ENCODE measurements at places on chromosomes 7 and 10.

GRCh38 chr7:37092548-37092947 is 356.1 kb downstream of the ELMO1 start:
- no peak for DNase-seq

DNA sequence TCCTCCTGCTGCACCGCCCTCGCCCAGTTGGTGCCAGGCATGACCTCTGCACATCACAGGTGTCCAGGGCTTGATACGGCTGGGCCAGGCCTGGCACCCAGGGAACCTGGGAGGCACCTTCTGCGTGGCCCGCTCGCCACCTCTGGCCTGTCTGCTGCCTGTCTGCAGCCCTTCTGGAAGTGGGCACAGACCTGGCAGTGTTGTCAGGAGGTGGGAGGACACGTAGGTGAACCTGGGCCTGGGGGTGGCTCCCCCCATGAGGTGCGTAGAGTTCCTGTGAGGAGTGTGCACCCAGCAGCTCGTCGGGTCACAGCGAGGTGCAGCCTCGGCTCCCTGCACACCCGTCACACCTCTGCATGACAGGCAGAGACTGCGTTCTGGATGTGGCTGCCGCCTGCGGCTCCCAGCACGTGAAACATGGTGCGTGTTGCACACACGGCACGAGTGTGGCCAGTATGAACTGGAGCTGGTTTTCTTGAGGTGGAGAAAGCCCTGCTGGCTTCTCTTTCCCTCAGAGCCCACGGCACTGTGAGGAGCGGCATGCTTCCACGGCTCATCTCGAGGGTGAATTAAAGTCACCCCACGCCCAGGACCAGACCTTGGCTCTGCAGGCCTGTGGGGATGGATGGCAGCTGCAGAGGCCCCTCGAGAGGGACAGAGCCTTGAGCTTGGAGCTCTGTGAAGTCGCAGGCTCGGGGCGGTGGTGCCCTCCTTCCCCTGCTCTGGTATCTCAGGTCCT is 24.8 kb downstream of the INPP5A start:
- no peak for DNase-seq

DNA sequence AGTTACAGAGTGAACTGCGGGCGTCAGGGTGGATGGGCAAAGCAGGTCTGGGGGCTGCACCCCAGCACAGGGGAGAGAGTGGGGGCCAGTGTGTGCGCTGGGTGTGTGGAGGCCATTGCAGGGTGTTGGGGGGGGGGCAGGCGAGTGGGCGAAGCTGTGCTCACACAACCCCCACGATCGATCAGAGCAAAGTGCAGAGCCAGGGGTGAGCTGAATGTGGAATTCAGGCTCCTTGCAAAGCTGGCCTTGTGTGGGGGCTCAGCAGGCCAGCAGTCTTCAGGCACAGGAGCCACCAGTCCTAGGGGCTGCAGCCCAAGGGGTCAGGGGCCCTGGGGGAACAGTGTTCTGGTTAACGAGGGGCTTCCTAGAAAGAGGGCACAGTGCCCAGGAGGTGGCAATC is 862 bp upstream of the SHH start:
- DNase-seq, result no peak

DNA sequence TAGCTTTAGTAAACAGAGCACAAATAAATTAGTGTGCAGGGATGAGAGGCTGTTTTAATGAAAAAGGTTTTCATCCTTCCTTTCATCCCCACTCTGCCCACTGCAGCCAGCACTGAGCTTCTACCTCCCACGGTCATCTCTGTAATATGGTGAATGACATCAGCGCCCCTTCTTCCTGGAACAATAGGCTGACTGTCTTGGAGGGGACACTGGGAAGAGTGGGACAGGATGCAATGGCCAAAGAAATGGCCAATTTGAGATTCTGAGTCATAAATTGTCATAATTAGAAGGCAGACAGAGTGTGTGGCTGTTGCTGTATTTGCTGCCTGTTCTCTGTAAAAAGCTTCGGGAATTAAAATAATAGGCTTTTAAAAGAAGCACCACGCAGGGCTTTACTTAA is 126.7 kb upstream of the CALN1 start:
- no peak for DNase-seq

DNA sequence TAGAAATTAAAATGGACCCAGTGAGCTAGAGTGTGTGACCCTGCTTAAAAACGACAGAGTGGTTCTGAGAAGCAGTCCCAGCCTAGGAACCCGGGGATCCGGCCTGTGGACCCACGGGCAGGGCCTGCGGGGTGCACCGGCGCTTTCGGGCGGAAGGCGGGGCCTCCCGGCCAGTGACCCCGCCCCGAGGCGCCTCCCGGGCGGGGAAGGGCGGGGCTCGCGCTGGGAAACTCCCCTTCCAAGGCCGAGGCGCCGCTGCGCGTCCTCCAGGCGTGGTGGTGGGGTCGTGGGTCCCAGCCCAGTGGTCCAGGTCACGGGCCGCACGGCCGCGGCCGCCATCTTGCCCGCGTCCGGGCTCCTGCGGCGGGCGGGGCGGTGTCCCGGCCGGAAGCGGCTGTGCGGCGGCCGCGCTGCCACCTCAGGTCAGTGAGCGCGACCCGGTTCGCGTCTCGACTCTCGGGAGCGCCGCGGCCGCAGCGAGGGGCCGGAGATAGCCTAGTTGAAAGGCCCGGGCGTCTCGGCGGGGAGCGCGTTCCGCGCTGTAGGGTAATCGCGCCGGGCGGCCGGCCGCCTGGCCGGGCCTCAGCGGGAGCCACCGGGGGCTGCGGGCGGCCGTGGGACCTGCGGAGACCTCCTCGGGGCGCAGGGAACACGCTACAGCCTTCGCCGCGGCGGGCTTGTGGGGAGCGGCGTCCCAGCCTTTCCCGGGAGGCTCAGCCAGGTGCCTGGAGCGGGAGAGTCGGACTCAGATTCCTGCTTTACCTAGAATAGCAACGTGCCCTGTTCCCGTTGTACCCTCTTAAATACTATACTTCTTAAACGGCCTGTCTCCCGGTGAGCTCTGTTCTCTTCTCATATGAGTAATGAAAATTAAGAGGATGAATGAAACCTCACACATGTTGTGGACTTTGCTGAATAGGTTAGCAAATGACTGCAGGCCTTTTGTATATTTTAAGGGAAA is at the start of gene MIOS:
MIOS (plus strand) TSS at position 234 of the 961 bp plus-strand sequence. CDS start 5,592 bp downstream, outside the sequence.
- peak; percentile 87 for DNase-seq

- DNase-seq, result no peak
Measured at GRCh38 chr10:386771-387592, 251.7 kb downstream of the ZMYND11 start.

- no peak for DNase-seq
Measured at GRCh38 chr7:36310897-36311296, 78.8 kb upstream of the ANLN start.

GRCh38 chr10:101122270-101123084 is 8.6 kb upstream of the TLX1 start:
- no peak for DNase-seq

- DNase-seq, result no peak
Measured at GRCh38 chr10:116444527-116445142, 17.0 kb downstream of the PNLIPRP3 start.
